SK-N-MC (cell line): ENCODE measurements at places on chromosomes 7 and 10.
A peak's percentile ranks its signal among the peaks of the same experiment; 100 is the strongest.

- no peak for DNase-seq
Measured at GRCh38 chr10:61951144-61951483, 49.6 kb downstream of the ARID5B start.

DNA sequence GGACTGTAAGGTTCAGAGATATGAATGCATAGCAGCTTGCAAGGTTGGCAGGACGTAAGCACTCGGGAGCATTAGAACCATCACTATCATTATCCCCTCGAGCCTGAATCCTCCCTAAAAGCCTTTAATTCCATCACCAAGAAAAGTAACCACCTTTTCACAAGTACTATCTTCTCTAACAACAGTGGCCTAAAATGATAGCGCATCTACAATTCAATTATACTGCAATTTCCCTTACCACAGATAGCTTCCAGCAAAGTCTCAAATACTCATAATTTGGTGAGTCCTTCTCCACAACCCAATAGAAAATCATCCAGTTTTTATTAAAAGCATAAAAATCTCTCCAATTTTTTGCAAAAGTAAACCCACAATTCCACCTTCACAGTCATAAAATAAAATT lies 42.0 kb downstream of the COL1A2 start:
- DNase-seq = no peak

GRCh38 chr7:140564643-140565042 lies 76.0 kb downstream of the DENND2A start:
- DNase-seq = no peak

DNA sequence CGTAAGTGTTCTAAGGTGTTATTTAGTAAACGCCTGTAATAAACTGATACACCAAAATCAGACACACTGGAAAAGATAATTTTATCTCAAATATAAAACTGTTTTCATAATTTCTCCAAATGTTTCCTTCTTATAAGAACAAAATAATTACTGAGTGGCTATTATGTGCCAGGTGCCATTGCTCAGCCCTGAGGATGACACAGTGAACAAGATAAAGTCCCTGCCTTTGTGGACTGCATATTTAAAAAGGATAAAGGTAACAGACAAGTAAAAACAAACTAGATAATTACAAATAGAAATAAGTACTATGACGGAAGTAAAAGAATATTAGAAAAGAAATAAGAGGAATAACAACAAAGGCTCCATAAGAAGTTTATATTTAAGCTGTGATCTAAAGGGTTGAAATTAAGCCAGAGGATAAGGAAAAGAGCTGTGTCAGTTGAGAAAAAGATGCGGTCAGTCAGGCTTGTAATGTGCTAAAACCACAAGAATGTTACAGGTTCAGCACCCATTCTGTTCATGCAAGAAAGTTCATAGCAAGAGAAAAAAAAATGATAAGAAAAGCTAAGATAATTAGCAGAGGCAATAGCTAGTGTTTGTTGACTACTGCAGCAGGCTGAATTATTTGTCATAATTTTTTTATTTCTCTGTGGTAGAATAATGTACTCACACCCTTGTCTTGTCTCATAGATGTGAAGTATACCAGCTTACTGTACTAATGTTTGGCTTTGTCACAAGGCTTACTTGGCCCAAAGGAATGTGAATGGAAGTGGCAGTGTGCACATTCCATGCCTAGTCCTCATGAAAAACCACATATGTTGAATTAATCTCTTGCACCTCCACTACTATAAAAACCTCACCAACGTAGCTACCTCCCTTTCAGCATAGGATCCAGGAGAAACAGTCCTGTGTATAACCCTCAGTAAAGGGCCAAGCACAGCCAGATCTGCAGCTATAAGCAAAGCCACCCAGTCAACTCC lies 75.1 kb downstream of the CRPPA start:
- no peak for DNase-seq

GRCh38 chr7:26376175-26376917 lies 84.7 kb downstream of the SNX10 start:
- DNase-seq = no peak

- no peak for DNase-seq
Measured at GRCh38 chr10:36608251-36608650, 517.1 kb upstream of the ANKRD30A start.

DNA sequence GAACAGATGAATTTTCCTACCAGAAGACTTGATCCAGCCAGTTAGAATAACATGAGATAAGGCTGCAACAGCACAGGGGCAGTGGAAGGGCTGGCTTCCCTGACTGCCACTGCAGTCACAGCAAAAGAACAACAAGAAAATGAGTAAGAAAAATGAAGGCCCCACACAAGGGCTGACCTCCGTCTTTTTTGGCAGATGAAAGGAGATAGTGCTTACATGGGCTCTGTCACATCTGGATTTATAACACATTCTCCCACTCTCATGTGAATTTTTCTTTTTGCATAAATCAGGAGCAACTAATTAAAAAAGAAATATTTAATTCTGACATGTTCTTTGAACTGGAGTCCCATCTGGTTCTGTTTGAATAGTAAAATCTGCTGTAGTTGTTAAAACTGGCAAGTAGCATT lies 99.6 kb downstream of the NRP1 start:
- DNase-seq = no peak

GRCh38 chr10:76922666-76923065 lies 714.9 kb downstream of the KCNMA1 start:
- no peak for DNase-seq

DNA sequence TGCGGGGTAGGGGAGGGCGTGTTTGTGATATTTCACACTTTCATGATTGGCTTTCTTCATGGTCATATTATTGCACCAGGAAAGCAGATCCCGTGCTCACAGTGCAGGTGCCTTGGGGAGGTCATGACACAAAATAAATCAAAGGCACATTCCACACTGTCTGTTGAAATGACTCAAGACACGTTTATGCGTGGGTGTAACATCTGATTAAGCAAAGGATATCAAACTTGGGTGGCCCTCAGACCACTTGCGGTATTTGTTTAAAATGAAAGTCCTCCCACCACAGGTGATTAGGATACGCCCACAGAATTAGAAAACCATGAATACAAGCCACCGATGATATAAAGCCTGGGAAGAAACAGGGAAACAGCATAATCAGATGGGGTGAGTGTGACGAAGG lies 51.1 kb downstream of the SVIL start:
- DNase-seq = no peak

- DNase-seq = no peak
Measured at GRCh38 chr7:39567294-39567693, 1.1 kb downstream of the YAE1 start.

DNA sequence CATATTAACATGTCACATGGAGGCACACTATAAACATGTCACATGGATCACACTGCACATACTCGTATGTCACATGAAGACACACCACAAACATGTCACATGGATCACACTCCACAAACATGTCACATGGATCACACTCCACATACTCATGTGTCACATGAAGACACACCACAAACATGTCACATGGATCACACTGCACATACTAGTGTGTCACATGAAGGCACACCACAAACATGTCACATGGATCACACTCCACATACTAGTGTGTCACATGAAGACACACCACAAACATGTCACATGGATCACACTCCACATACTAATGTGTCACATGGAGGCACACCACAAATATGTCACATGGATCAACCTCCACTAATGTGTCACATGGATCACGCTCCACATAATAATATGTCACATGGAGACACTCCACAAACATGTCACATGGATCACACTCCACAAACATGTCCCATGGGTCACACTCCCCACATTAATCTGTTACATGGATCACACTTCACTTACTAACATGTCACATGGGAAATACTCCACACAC lies 195.6 kb upstream of the PFKP start:
- DNase-seq = no peak

DNA sequence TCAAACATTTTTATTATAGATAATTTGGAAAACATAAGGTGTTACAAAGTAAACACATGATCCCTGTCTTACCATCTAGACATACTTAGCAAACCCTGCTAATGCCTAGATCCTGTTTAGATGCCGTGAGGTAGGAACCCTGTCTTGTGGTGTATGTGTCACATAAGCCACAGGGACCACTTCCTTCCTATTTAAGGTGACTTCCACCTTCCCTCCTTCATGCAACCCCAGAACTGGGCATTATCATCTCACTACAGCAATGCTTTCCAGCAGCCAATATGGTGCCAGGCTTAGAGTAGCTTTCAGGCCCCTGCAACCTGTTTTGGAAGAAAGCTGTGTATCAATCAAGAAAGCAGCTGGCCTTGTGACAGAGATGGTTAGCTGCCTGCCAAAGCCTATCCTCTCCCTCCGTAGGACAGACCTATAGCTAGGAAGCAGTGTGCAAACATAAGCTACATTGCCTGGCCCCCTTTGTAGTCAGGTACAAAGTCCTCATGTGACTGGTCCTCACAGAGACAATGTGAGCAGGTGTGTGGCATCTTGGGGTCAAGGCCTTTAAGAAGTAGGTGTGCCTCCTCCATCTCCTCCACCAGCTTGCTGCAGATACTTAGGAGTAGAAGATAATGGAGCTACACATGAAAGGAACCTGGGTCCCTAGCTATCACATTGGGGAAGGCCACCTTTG lies 146.8 kb downstream of the SPAG6 start:
- no peak for DNase-seq

- DNase-seq = no peak
Measured at GRCh38 chr7:93036807-93037206, 81.0 kb downstream of the SAMD9 start.

DNA sequence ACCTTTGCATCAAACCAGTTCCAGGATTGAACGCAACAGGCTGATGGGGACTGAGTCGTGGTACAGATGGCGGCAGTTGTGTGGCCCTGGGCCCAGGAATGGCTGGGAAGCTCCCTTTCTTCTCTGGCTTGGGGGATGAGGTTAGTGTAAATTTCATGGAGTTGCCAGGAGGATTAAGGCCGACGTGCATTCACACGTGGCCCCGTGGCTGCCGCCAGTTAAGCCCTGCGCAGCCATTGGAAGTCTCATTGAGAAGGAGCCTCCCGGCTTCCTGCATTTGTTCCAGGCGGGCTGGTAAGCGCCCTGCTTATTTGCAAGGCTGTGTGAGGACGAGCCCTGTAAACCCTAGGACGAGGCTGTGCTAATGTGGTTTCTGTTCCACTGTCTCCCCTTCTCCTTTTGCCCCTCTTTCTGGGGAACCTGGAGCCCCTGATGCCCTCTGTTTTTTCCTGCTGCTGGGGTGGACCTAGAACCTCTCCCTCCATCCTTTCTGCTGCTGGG lies 174.7 kb upstream of the TNRC18 start:
- DNase-seq = no peak

GRCh38 chr10:131820626-131821025 lies 80.2 kb upstream of the PPP2R2D start:
- no peak for DNase-seq

- DNase-seq = peak; percentile 52
Measured at GRCh38 chr7:36408589-36408988, 18.9 kb downstream of the ANLN start.
